ENCODE measurements at places on chromosomes 5 and 9. TPM values are rescaled to one million over a fixed set of nuclear protein-coding genes. Genes with fewer than 3 reads are reported as not detected.

- DNase-seq, result no peak
These were observed 768.1 kb upstream of the GRAMD2B start for GRCh38 chr5:125655156-125655555.

Gene GCNT4
- 0.55 TPM for total RNA-seq

DNA sequence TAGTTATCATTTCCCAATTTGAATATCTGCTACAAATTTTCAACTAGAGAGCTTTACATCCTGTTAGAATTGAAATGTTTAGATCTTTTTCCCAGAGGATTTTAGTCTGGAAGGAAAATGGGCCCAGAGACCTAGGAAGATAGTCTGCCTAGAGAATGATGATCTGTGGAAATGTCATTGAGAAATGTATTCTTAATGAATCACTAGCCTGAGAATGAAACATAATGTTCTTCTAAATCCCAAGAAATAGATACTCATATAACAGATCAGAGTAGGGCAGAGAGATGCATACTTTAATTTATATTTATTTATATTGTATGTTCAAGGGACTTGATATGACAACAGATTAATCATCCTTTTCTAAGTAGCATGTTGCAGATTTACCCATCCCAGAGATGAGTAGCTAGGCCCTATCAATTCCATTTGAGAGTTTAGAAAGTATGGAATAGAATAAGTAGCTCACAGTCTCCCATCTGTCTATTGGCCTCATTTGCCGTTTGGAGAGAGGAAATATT is 25.1 kb upstream of the SLC44A1 start:
- no peak for DNase-seq

DNA sequence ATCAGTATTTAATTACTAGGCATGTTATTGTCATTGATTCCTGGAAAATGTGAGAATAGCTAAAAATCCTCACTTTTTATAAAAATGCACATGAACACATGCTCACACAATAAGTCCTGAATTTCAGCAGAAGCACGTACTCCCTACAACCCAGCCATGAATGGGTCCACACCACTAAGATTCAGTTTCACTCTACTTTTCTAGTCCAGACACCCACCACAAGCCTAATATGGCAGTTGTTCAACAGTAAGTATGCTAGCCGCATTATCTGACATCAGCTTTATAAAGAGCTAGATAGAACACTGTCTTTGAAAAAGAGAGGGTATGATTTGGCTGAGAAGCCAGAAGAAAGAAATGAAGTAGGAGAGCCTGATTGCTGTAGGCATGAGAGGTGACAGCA is 639.3 kb downstream of the BRINP1 start:
- no peak for DNase-seq

Gene CAPSL
- not detected for total RNA-seq

DNA sequence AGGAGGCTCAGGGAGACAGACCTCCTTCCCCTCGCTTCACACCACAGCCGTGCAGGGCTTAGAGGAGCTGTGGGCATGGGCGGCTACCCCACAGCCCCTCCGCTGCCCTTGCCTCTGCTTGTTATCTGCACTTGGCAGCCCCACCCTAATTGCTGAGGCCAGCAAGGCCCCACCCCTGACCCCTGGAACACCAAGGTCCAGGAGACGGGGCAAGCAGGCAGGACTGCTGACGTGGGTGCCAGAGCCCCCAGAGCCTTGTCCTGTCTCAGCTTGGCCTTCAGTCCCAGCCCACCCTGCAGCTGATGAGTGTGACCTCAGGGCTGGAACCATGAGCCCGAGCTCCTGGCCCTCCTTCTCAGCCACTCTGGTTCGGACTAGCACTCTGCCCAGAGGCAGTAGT is 29.1 kb upstream of the NEURL1B start:
- DNase-seq, result no peak

GRCh38 chr5:175378444-175379028 is 65.4 kb downstream of the DRD1 start:
- no peak for DNase-seq

Gene HRH2
- 20.0 TPM for total RNA-seq

Gene CD274
- 7.3 TPM for total RNA-seq

DNA sequence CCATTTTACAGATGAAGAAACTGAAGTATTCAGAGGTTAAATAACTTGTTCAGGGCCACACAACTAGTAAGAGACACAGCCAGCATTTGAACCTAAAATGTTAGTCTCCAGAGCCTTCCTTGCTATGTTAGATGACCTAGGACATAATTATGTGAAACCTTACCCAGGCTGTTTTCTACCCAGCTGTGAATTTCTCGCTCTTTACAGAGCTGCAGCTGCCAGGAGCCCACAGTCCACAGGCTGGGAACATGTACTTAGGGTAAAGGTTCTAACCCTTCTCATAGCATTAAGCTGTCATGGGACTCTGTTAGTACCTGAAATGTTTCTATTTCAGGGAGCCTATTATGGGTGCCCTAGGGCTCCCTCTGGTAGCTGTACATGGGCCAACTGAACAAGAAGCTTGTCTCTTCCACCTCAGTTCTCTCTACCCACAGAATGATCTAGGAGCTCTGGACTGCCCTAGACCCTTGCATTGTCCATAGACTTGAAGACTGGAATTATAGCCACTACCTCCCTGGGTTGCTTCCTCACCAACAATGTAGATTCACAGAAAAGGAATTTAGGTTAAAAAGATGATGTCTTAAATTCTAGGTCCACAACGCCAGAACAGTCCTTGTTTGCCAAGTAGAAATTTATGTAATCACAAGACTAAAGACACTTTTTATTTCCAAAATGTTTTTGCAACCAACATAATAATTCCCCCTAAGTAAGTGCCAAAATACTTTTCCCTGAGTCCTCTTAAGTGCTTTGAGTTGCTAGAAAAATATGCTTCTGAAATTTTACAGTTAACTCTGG is 262.9 kb downstream of the PIK3R1 start:
- DNase-seq, result no peak

DNA sequence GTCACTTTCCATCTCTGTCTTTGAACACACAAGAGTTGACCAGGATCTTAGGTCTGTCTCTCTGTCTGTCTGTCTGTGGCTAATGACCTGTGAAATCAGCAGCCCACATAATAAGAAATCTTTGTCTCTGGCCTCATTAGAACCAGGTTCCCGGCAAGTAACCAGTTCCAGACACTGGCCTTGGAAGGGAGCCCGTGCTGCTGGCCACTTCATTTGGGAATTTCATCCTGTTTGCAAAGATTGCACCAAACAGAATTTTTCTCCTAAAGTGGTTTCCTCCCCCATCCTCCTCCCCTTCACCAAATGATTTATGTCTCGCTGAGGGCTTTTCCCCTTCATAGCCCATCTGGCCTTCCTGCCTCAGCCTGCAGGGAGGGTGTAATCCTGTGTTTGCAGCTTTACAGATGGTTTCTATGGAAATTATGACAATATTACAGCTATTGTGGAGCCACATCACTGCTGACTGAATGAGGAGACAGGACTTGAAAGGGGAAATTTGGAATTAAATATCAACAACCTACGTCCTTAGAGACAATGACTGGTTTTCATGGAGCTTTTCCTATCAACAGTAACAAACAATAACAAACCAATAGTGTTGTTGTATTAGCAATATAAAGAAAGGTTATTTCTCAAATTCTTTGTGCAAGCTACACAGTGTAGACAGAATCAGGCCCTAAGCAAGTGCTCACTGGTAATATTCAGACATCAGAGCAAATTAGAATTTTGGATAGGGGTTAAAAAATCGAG is 25.7 kb downstream of the DPYSL3 start:
- DNase-seq, result peak; percentile 70

DNA sequence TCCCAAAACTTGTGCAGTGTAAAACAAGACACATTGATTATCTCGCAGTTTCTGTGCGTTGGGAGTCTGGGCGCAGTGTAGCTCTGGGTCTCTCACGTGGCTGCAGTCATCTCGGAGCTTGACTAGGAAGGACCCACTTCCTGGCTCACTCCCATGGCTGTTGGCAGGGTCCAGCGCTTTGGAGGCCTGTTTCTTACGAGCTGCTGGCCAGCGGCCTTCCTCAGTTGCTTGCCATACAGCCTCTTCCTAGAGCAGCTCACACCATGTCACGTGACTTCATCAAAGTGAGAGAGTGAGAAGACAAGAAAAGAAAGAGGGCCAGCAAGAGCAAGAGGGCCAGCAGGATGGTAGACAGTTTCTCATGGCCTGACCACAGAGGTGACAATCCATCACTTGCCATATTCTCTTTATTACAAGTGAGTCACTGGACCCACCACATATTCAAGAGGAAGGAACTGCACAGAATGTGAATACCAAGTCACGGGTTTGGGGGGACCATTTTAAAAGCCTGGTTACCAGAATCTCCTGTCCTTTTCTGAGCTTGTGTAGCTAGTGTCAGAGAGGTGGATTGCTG is 36.2 kb downstream of the MCCC2 start:
- peak; percentile 24 for DNase-seq

Gene FAM153A
- total RNA-seq, result 0.50 TPM

Gene TTC1
- 54.7 TPM for total RNA-seq

Gene OR13C9
- not detected for total RNA-seq

DNA sequence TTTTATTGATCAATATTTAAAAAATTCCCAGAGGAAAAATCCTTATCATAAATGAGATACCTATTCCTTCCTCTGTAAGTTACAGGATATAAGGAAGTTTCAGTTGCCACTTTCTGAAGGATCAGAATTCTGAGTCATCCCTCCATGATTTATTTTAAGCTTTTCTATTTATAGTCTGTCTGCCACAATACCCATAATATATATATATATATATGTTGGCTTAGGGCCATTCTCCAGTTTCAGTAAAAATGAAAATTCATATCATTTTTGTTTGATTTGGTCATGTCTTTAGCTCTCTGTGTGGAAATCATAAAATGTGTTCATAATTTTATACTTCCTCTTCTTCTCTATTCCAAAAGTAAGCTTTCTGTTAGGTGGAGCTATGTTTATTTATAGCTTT is 215.8 kb upstream of the CYLC2 start:
- DNase-seq, result no peak

GRCh38 chr9:91116211-91116610 is 245.5 kb downstream of the AUH start:
- DNase-seq, result no peak

DNA sequence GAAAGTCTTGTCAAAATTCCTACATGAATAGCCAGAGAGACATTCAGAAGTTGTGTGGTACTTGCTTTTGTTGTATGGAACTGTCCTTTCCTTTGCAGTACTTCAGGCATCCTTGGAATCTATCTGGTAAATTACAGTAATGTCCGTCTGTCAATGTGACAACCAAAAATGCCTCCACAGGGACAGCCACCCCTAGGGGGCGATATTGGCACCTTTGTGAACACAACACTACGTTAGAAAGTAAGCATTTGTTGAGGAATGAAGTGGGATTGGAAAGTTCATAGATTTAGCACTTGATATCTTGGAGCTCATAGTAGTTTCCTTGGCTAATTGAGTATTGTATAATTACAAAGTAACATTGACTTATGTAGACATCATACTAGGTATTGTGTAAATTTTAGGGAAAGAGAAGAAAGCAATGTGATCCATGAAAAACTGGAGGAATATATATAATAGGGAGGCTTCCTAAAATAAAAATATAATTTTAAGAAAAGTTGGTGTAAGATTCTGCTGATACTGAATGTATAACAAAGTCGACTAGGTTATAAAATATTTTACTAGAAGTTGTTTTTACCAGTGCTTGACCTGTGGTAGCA is 32.7 kb downstream of the TMEFF1 start:
- peak; percentile 62 for DNase-seq

GRCh38 chr9:89358985-89359384 is 40.7 kb downstream of the SECISBP2 start:
- DNase-seq, result peak; percentile 14

DNA sequence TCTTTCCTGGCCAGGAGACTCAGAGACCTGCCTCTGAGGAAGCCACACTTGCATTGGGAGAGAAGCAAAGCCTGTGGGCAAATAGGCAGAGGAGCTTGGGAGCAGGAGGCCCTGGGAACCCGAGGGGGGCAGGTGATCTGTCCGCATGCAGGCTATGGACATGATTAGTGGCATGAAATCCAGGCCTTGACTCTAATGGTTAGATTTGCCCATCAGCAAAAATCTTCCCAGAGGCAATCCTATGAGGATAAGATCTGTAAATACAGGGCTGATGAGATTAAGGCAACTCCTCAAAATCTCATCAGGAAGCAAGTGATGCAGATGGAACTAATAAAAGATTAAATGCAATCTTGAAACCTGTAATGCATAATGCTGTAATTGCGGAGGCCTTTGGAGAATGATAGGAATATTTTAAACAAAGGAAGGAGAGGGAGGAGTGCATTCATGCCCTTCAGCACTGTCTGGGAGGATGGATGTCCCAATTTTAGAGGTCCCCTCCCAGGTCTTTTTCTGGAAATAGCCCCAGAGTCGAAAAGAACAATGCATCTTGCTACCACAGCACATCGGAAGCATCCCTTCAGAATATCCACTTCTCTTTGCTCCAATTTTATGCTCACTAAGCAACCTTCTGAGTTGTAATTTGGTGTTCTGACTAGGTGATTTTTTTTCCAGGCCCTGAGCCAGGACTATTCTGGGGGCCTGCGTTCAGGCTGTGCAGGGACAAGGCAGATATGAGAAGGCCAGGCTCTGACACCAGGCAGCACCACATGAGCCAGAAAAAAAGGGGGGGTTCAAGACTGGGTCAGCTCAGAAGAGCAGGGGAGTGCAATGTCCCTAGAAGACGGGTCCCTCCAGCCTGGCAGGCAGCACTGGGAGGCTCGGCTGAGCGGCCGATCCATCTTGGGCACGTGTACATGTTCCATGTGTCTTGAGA is 66.5 kb downstream of the MED10 start:
- peak; percentile 29 for DNase-seq

- no peak for DNase-seq
These were observed 96.3 kb upstream of the MEF2C start for GRCh38 chr5:88979244-88979643.

Gene FREM1
- total RNA-seq, result 7.7 TPM

DNA sequence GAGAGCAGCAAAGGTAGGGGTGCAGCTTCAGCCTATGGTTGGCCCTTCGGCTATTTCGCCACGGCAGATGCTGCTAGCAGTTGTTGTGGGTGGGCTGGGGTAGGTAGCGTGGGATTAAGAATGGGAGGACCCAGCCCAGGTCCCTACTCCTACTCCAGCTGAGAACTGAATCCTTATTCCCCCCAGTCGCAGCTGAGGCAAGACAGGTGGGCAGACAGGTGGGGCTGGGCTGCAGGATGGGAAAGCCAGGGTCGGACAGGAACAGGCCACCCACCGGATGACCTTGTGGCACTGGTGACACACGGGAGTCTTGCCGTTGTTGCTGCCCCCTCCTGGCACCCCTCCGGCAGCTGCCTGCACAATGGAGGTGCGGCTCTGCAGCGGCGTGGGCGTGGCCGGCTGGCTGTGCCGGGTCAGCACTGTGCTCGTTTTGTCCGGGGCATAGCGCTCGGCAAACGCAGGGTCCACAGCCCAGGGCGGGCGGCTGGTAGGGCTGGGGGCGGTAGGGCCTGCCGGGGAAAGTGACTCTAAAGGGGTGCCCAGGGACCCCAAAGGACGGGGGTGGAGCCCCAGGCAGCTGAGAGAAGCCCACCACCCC is 8.2 kb downstream of the PDLIM7 start:
- no peak for DNase-seq

Gene FANCC
- 5.0 TPM for total RNA-seq

DNA sequence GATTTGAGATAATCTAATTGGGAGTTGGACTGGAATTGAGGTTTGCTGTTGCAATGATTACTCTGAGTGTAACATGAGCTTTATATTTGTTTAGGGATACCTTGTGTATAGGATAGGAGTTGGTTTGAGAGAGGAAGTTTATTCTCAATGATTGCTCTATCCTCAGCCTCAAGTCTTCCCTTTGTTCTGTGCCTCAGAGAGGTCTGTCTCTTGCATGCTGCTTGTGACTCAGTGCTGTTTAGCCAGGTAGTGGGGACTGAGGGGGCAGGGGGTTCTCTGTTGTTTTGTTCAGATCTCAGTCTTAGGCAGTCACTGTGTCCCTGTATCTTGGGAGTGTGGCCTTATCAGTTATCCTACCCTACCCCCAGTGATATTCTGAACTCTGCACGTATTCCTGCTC is 192.1 kb downstream of the SPATA31D1 start:
- no peak for DNase-seq

Gene TEX48
- not detected for total RNA-seq

Gene TSSK1B
- not detected for total RNA-seq

Measured in left cardiac atrium (tissue), 4 donors.